ENCODE measurements at places on chromosomes 2 and 18.

DNA sequence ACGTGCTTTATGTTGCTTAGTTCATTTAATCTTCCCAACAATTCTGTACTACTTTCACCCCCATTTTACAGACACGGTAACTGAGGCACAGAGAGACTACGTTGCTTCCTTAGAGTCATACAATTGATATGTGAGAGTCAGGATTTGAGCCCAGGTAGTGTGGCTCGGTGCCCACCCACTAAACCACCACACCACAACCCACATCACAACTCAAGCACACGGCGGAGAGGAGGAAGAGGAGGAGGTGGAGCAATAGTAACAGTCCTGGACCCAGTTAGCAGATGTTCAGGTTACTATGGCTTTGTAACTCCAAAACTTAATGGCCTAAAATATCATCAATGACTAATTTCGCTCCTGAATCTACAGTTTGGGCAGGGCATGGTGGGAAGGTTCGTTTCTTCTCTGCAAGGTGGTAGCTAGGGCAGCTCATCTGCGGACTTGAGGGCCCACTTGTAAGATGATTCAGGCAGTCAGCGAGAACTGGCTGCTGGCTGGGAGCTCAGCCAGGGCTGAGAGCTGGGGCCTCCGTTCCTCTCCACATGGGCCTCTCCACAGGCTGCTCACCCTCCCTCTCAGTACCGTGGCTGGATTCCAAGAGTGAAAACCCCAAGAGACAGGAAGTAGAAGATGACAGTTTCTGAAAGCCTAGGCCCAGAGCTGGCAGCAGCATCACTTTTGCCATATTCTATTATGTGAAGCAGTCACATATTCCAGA, 167.1 kb downstream of the ZFP36L2 start:
- DNase-seq = peak; percentile 26

DNA sequence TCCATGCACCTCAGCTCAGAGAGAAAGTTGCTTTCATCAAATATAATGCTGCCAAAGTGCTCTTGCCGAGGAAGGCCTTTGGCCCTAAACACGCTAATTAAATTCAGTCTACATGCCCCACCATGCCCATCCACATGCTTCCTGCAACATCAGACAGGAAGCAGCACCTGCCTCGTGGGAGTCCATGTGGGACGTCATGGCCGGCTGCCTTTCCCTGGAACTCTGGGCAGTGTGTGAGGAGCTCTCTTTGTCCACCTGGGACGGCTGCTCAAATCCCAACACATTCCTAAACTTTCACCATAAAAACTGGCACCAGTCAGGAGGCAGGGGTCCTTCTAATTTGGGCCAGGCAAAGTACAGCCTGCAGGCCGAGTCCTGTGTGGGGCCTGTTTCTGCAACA, 23.1 kb downstream of the FAM178B start:
- no peak for DNase-seq

DNA sequence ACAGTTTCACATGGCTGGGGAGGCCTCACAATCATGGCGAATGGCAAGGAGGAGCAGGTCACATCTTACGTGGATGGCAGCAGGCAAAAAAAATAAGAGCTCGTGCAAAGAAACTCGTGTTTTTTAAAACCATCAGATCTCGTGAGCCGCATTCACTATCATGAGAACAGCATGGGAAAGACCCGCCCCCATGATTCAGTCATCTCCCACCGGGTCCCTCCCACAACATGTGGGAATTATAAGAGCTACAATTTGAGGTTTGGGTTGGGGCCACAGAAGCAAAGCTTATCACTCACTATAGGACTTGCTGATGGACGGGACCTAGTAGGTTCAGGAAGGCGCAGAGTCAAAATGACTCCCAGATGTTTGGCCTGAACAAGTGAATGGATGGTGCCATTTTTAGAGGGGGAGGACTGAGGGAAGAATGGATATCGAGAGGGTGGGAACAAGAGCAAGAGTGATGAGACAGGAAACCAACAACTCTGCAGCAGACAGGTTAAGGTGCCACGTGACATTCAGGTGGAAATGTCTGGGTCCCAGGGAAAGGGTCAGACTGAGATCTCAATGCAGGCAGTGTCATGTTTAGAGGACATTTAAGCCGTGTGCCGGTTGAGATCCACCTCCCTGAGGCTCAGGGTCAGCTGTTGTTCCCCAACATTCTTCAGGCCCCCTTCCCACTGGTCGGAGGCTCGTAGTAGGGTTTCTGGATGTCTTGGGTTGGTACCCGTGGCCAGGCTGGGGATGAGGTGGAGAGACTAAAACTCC, 85.7 kb downstream of the MYCN start:
- DNase-seq = no peak

- no peak for DNase-seq
Observed at GRCh38 chr2:118732432-118732831, 115.0 kb downstream of the EN1 start.

DNA sequence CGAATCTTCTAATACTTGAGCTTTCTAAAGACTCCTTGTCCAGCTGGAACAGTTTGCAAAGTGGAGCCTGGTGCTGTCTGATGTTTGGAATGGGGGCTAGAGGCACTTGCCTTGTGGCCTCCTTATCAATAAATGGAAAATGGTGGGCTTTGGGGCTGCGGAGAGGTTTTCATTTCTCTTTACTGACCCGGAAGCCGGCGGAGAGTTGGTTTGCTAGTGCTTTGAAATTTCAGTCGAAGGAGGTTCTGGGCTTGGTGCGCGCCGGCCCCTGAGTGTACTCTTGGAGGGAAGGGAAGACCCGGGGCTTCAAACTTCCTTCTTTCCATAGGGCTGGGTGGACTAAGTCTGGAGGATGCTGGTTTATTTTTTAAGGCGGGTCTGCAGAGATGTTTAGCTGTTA, 714 bp downstream of the RPIA start:
- no peak for DNase-seq

DNA sequence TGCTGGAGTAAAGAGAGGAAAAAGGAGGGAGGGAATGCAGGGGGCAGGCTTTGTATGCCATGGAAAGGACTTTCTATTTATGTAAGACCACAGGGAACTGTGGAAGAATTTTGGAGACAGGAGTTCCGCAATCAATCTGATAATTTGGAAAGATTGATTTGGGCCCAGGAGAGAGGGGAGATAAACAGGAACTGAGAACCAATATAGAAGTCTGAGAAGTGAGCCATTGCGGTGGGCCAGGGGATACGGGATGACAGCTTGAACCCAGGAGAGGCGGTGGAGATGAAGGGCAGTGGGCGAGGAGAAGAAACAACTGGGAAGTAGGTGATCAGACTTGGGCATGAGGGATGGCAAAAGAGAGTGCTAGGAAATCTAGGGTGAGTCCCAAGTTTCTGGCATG, 23.7 kb downstream of the RASGRP3 start:
- no peak for DNase-seq

DNA sequence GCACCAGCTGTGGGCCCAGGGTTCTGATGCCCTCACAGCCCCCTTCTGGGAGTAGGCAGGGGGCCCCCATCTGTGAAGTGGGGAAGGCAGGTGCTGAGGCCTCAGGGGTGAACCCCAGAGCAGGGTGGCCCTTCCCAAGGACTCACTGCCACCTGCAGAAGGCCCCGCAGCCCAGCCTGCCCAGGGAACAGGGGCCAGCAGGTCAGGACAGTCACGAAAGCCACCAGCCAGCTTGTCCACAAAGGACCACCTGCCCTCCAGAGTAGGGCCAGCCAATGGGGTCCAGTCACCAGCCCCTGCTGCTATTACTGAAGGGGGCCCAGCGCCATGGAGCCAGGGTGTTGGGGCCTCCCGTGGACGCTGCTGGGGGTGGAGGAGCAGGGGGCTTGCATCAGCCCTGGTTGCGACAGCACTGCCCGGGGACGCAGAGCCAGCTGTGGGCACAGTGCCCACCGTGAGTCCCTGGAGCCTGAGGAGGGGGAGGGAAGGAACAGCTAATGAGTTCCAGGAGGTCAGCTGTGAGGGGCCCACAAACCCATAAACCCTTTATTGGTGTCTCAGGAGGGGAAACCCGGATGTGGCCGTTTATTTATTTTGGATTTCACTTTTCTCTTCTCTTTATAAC, 11.5 kb upstream of the SNED1 start:
- no peak for DNase-seq

DNA sequence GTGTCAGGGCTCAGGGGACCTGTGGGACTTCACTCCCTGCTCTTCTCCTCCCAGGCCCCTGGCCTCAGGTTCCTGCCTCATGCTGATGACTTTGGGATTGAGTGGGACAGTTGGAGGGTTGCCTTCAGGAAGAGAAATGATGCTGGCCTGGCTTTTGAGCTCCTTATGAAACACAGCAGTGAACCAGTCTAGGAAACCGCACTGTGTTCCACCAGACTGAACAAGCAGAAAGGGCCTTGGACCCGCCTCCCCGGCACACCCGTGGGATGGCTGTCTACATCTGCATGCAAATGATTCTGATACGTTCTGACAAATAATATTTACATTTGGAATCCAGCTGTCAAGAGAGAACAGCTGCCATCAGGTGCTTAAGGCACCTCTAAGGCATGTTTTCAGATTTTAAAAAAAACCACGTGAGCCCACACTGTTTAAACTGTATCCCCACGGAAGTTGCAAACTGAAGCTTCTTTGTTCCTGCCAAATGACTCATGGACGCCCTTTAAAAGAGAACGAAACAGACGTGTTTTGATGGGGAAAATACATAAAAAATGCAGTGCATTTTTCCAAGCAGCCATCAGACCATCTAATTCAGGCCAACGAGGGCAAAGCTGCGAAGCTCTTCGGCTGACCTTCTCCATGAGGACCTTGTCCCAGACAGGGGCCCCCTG, 27.6 kb upstream of the ASAP2 start:
- DNase-seq = no peak

GRCh38 chr2:96548558-96549465, 12.3 kb downstream of the ARID5A start:
- DNase-seq = no peak

DNA sequence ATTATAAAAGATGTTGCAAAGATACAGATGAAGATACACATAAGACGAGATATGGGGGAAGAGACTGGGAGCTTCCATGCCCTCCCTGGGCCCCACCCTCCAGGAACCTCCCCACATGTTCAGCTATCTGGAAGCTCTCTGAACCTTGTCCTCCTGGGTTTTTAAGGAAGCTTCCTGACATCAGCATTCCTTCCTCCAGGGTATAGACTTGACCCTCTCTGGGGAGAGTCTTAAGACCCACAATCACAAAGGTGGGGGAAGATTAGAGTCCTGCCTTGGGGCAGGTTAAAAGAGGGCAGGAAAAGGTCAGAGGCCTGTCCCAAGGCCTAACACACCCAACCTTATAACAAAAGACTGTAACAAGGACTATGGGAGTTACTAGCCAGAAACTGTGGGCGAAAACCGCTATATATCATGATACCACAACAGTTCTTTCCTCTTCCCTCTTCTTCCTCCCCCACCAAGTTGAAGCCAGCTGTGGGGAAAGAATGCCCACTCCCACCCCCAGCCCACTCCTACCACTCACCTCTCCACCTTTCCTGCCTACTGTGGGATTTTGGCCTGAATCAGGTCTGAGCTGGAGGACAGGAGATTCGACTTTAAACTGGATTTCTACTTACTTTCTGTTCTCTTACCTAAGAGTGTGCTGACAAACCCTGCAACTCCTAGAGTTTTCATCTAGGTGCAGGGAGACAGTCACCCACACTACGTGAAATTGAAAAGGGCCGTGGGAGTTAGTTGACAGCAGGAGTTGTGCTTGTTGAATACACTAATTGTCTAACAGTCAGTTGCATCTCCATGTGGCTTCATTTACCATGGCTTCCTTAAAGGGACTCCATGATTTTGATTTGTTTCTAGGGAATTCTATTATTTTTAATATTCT, 105.0 kb downstream of the LAMA3 start:
- DNase-seq = no peak

DNA sequence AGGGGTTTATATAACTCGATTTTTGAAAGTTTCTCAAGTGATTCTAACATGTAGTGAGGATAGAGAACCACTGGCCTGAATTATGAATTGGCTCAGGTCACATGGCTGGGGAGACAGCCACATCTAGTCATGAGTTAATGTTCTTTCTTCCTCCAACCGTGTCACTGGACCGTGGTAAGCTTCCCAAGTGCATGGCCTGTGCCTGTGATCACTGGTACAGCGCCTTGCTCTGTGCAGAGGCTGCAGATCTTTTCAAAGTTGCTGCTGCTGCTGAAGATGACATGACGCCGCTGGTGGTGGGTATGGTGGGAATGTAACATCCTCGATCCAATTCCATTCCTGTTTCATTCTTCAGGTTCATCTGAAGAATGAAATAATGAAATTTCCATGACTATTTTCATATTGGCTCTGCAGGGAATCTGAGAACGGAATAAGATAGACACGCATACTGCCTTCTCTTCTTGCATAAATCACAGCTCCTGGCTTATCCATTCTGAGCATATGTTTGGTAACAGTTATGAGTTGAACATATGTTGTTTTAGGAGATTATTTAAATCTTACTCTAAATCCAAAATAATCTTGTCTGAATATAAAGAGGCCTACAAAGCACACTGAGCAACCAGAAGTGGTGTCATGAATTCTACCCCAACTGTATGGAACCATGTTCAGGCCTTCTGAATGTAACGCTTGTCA, 100.5 kb upstream of the THSD7B start:
- DNase-seq = no peak

GRCh38 chr2:30287190-30287840, 56.0 kb downstream of the LBH start:
- DNase-seq = no peak

DNA sequence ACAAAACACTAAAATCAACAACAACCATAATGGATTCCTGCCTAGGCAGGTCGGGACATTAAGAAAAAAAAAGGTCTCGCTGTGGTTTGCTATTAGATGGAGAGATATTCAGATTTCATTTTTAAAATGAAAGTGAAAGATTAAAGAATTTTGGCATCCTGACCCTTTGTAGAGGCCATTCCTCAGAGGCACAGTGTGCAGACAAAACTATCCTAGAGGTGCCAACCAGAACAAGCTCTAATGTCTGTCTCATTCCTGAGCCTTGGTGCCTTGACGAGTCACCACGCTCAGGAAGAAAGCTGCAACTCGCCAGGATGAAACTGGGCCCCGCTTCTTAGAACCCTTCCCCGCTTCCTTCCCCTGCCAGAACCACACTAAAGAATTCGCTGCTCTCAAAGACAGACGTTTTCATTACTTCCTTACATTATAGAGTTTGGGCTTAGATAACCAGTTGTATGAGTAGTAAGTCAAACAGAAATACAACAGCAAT, 156.0 kb downstream of the TGIF1 start:
- DNase-seq = no peak
